Spleen (tissue), 13 donors: ENCODE measurements at places on chromosomes 6 and 20.

GRCh38 chr6:56527934-56528333 is 114.8 kb downstream of the DST start:
- no peak for DNase-seq

DNA sequence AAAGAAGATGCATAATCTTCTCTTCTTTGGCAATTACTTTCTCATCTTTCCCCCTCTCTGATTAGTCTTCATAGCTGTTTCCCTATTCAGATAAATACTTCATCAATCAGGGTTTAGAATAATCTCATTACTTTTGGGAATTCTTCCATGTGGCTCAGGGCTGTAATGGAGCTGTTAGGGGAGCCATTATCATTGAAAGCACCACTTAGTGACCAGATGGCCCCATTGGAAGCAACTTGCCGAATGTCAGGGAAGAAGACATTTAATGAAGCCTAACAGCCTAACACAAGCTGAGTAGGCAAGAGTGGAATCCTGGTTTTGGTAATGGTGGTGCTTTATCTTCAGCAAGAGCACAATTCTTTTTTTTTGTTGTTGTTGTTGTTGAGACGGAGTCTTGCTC is 45.0 kb downstream of the TIAM2 start:
- DNase-seq: no peak

DNA sequence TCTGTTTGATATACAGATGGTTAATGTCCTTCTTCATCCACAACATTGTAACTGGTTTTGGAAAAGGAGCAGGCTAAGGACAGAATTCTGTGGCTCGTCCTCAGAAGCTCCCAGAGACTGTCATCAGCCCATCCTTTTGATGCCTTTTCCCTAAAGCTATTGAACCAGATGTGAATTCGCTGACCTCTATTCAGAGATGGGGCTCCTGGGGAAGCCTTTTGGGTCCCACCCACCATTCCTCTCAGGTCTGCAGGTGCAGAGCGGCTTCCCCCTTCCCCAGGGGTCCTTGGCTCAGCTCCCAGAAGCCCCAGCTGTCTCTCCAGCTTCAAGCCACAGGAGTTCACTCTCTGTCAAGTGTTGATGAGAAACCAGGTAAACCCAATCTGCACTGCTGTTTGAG is 191.7 kb downstream of the SMOC2 start:
- no peak for DNase-seq

DNA sequence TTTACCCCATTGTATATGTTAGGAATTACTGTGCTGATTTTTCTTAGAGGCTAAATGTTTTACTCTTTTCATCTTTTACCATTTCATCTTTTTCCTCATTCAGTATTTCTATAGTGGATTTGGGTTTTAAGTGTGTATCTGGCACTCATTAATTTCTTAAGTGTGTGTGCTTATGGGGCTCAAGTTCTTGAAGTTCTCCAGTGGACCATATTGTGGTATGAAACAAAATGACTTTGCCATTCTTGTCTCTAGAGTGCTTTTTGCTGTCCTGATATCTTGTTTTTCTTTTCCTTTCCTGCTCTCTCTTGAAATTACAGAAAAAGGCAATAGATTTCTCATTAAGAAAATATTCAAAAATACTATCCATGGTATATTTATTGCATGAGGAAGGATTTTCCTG is 123.1 kb downstream of the ARID1B start:
- DNase-seq: no peak

- no peak for DNase-seq
Observed at GRCh38 chr20:33437141-33437911, 6.2 kb downstream of the SNTA1 start.
